ENCODE measurements at places on chromosomes 12 and 14.

DNA sequence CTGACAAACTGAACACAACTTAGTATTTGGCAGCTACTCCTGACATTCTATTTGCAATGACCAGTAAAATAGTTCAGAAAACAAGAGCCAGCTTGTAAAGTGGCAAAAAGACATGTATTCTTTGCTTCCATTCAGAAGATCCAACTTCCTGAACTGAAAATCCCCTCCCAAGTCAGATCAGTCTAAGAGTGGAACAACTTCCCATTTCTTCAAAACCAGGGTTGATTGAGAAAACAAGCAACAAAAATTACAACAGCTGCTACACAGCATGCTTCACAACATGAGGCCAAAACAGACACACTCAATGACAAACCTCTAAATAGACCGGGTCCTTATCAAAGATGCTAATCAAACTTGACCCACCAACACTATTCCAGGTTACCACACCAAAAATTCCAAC, 40.3 kb downstream of the CIT start:
- no peak for DNase-seq

GRCh38 chr14:61461808-61462275, 140.5 kb downstream of the PRKCH start:
- no peak for DNase-seq

DNA sequence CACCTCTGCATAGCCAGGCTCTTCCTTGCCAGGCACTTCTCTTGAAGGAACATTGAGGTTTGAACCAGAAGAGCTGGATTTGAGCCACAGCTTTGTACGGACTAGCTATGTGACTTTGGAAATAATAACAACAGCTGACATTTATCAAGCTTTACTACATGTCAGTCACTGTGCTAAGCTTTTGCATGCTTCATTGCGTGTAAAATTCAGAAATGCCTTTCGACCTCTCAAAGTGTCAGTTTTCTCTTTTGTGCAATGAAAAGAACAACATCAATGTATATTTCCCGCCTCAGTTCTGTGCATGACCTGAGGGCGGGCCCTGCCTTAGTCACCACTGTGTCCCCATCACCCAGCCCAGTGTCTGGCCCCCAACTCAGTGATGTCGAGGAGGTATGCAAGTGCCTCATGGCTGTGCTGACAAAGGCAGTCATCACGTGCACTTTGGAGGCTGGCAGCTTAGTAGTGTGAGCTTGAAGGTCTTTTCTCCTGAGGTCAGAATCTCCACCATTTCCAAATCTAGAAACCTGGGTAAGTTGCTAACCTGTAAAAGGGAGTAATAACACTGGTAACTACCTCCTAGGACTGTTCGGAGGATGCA, 17.9 kb upstream of the AQP2 start:
- DNase-seq, result no peak

- no peak for DNase-seq
These were observed 96.5 kb upstream of the NCOR2 start for GRCh38 chr12:124663771-124664366.

DNA sequence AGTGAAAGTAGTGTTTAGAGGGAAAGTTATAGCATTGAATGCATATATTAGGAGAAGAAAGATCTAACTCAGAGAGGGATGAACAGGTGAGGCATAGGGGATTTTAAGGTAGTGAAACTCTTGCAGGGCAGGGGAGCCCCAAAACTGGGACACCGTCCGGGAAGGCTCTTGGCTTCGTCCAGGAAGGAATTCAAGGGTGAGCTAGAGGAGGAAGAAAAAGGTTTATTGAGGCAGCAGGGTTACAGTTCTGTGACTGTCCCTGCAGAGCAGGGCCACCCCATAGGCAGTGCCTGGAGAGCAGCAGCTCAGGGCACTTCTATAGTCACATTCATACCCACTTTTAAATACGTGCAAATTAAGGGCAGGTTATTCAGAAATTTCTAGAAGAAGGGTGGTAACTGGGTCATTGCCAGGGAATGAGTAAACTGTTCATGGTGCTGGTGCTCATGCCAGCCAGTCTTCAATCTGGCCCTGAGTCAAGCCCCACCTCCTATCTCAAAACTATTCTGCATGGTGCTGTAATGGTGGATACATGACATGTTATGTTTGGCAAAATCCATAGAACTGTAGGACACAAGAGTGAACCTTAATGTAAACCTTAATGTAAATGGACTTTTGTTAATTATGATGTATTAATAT, 1.2 kb upstream of the OAS1 start:
- no peak for DNase-seq

- no peak for DNase-seq
These were observed 133.0 kb upstream of the PZP start for GRCh38 chr12:9341260-9341585.

DNA sequence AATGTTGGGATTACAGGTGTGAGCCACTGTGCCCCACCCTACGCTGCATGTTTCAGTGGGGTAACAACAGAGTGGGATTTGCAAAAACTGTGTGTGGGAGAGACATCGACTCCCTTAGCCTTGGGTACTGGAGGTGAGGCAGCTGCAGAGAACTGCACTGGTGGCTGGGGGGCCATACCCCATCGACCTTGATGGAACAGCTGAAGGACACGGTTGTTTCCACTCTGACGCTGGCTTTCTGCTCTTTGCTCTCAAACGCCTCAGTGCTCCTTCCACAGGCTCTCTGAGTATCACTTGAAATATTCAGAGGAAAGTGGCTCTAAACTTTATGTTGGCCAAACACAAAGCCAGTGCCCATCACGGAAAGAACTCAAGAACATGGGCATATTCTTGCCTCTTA, 30.8 kb upstream of the LRRC10 start:
- DNase-seq, result no peak

GRCh38 chr14:33848706-33849454, 102.0 kb downstream of the EGLN3 start:
- DNase-seq, result no peak

DNA sequence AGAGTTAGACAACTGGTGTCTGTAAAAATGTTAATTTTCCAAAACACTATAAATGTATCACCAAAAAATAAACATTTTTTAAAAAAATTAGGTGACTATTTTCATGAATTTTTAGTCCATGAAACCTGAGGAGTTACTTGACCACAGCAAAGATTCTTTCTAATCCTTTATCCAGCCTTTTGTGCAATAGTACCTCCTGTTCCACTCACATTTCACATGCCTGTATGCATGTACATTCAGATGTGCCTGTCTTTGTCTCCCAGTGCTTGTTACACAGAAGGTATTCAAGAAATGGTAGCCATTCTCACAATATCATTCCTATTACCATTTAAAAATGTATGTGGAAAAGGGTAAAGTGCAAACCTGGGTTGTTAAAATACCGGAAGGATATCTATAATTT, 857.0 kb downstream of the DIO2 start:
- no peak for DNase-seq

DNA sequence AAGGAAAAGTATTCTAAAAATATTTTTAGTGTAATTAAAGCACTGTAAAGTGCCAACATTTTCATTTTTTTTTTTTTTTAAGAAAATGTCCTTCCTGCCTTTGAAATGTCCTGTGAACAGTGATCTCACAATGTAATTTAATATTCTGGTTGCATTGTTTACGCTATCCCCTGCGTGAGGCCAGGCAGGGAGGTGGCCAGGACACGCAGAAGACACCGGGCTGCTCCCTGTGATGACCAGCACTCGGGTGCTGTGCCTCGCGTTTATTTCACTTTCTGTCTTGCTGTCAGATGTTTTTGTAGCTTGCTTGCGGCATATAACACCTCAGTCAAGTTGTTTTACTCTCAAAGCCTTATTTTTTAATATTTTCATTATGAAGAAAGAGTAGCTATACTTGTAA, 18.5 kb downstream of the PIWIL1 start:
- DNase-seq, result no peak

- DNase-seq, result no peak
These were observed 256.0 kb downstream of the PPFIA2 start for GRCh38 chr12:81502912-81503695.

DNA sequence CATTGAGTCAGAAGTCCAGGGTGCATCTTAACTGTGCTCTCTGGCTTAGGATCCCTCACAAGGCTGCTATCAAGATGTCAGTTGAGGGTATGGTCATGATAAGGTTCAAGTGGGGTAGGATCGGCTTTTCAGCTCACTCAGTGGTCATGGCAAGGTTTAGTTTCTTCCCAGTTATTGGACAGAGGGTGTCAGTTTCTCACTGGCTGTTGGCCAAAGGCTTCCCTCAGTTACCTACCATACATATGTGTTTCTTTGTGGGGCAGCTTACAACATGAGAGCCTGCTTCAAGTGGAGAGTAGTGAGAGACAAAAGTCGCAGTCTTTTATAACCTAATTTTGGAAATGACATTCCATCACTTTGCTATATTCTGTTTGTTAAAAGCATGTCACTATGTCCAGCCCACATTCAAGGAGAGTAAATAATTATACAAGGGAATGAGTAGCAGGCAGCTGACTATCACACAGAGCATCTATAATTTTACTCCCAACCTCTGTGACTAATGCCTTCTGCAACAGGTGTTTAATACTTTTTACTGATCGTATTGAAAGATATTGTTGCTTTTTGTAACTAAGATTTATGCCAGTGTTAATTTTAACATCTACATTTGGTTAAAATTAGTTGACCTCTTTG, 572.8 kb upstream of the FBXO33 start:
- DNase-seq, result no peak

- DNase-seq, result no peak
These were observed 410.0 kb downstream of the SYT1 start for GRCh38 chr12:79274501-79275064.

- DNase-seq, result peak; percentile 53
These were observed at the start of gene LTBR for GRCh38 chr12:6383572-6384498. LTBR (plus strand) TSS chr12:6384162; CDS start chr12:6384359, 197 bp downstream.

DNA sequence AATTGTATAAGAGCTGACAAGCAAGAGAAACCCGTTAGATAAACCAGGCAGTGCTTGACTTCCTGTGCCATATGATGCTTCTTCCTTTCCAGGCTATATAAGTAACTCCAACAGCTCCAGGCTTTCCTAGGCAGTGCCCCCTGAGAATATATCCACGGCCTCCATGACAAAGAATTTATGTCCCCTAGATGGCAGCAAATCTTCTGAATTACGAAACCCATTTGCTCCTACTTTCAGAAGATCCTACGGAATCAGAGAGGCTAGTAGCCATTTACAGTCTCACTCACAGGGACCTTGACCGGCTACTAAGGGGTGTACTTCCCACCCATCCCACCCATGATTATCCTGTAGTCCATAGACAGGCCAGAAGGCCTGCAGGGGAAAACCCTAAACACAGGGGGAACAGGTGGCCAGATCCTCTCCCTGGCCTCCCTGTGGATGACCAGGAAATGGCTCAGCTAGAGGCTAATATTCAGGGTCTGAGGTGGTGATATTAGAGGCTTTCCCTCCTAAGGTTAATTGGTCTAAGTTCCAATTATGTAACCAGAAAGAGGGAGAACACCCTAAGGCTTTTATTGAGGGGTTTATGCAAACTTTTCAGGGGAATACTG, 77.2 kb upstream of the DCD start:
- no peak for DNase-seq

- no peak for DNase-seq
These were observed 126.8 kb upstream of the NCOR2 start for GRCh38 chr12:124694250-124694649.

DNA sequence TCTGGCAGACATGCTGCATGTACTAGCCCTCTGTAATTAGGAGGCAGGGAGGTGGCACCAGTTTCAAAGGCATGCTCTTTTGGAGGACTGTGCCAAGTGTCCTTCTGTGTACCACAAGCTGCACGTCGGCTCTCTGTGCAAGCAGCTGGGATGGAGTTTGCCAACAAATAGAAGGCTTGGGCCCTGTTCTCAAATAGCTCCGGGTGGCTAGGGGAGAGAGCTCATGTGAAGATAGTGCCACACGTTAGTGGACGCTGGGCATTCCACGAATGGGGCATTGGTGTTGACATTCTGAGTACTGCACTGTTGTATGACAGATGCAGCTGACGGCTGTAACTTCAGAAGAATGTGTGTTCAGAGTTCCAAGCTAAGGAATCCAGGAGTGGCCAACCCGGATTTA, 4.4 kb downstream of the AACS start:
- DNase-seq, result no peak

DNA sequence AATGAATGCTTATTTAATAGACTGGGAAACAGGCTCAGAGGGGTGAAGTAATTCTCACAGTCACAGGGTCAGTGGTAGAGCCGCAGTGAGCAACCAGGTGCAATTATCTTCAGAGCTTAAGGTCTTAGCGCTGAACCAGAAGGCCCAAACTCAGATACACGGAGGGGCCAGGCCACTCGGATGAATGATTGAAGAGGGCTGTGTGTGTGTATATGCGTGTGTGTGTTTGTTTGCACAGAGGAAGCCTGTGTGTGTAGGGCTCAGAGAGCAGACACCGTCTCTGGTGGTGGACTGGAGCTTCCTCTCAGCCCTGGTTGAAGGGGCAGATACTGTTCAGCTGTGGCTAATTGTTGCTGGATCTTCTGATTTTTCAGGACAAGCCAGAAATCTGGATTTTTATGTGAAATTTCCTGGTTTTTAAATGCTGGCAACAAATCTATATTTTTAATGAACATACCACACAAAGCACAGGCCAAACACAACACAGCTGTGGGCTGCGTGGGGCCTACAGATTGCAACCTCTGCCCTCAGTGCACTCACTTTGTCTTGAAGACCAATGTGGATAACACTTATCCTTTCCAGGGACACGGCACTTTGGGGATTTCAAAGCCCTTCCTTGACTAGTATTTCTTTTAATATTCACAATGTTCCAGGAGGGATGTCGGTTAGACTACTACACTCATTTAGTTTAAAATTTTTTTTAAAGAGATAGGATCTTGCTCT, 94.5 kb upstream of the NRXN3 start:
- DNase-seq, result no peak

DNA sequence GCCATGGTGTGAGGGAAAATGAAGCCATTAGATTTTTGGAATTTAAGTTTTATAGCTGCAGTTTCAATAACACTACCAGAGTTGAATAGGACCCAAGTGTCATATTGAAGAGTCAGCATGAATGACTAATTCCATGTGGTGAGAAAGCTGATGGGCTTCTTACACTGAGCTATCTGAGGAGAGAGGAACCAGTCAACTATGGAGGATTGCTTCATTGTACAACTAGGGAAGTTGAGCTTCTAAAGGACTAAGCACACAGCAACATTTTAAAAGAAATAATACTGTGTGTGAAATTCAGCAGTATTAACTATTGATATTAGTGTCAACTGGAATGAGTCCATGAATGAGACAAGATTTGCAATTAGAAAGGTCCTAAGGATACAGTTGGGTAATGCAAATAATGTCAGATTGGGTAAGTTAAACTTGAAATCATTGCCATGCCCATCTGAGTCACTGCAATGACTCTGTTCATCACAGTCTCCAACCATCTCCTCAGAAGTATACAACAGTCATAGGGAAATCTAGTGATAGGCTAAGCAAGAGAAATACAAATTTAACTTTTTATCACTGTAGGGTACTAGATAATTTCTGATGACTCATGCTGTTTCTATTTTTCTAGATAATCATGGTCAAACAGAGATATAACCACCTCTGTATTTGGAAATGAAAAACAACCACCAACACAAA, 394.2 kb downstream of the FSCB start:
- no peak for DNase-seq

- no peak for DNase-seq
These were observed 28.3 kb downstream of the VSX2 start for GRCh38 chr14:74267588-74267987.

- DNase-seq, result no peak
These were observed 13.1 kb downstream of the CBX5 start for GRCh38 chr12:54266852-54267251.

Measured in activated T-cell treated with anti-CD3 and anti-CD28 coated beads, Interleukin-2, amount 50 U/mL, for 24 hours (primary cell).